T-cell (primary cell): ENCODE measurements at places on chromosomes 2 and 18. TPM values are rescaled to one million over a fixed set of nuclear protein-coding genes. Genes with fewer than 3 reads are reported as not detected.

Gene VWC2L
- total RNA-seq = not detected

DNA sequence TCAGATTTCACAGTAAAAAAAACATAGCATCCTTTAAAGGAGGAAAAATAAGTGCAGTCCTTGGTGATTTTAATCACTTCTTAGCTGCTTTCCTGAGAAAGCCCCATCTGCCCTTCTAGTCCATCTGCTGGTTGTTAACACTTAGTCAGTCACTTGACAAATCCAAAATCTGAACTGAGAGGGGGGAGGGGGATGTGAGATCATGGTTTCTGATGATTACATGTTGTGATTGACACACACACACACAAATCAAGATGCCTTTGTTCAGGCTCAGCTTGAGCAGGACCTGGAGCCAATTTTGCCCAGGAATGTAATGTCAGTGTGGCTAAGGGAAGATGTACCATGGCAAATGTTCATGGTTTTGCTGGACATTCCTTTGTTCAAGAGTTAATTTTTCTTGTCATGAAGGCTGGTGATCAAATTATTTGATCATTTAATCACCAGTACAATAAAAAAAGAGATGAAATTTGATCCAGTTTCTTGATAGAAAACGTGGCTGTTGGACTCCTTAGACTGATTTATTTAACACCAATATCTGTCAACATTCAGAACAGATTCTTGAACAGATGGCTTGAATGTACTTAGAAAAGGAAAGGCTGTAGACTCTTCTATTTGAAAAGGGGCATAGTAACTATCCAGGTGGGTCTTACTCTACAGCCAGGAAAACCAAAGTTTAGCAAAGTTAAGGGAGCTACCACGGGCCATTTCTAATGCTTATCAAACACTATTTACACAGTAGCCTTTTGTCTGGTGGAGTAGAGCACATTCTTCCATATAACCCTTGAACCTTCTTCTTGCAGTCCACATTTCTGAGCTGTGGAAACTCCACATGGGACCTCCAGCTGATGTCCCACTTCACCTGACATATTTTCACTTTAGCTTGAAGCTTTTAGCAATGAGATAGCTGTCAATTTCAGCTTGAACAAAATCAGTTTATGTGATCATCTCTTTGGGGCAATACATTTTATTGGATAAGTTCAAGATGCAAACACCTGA lies 408.7 kb downstream of the PIK3C3 start:
- H3K36me3 ChIP-seq = no peaks in the 10 kb centered on the region
- no peak overlapping the region for H3K4me3 ChIP-seq
- no peaks in the 10 kb centered on the region for H3K27me3 ChIP-seq
- no peak overlapping the region for H3K27ac ChIP-seq
- DNase-seq = no peak
- no peaks in the 10 kb centered on the region for H3K4me1 ChIP-seq

Gene TNFAIP6
- not detected for total RNA-seq

- H3K36me3 ChIP-seq = no peaks in the 10 kb centered on the region
- H3K27ac ChIP-seq = no peak overlapping the region
- H3K27me3 ChIP-seq = no peaks in the 10 kb centered on the region
- H3K4me3 ChIP-seq = no peak overlapping the region
- DNase-seq = no peak
These were observed 1182.4 kb upstream of the ZEB2 start for GRCh38 chr2:145702305-145702704.

- no peaks in the 10 kb centered on the region for H3K36me3 ChIP-seq
- H3K27me3 ChIP-seq = peaks cover 22% of the 10 kb centered on the region
- no peaks in the 10 kb centered on the region for H3K4me1 ChIP-seq
- no peak overlapping the region for H3K27ac ChIP-seq
- no peak overlapping the region for H3K4me3 ChIP-seq
- no peak for DNase-seq
These were observed 63.1 kb downstream of the MARCO start for GRCh38 chr2:119005051-119005450.

- no peak overlapping the region for H3K4me3 ChIP-seq
- H3K27me3 ChIP-seq = no peaks in the 10 kb centered on the region
- H3K27ac ChIP-seq = no peak overlapping the region
- no peaks in the 10 kb centered on the region for H3K36me3 ChIP-seq
- DNase-seq = no peak
These were observed 7.2 kb upstream of the RTN4 start for GRCh38 chr2:55057474-55057873.

Gene DHRS9
- total RNA-seq = not detected

Gene LYPD1
- not detected for total RNA-seq

DNA sequence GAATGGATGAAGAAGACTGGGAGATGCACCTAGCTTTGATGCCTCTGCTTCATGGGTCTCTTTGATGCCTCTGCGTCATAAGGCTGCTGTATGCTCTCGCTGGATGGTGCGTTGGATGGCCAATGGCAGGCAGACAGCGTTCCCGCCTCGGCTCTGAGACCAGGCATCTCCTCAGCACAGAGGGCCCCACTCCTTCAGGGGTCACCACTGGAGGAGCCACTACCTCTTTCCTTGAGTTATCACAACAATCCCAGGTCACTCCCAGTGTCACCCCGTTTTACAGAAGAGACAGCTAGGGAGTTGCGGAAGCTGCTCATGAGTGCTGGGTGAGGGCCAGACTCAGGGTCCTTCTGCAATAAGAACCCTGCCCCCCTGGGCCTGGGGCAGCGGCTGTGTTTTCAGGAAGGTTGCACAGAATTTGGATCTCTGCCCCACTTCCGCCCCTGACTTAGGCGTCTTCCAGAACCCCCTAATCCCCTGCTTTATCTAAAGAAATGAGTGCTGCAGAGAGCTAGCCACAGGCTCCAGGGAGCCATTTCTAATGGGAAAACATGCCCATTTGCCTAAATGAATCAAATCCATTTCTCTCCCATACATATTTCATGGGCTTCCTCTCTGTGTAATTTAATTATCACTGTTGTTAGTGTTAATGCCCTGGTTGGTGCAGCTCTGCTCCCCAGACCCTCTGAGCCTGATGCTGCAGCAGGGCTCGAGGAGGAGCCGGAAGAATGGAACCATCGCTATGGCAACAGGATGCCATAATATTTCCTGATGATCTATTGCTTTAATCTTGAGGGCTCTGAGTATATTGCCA lies 131.8 kb upstream of the HS6ST1 start:
- no peaks in the 10 kb centered on the region for H3K4me1 ChIP-seq
- H3K27me3 ChIP-seq = peaks cover 27% of the 10 kb centered on the region
- no peak overlapping the region for H3K27ac ChIP-seq
- DNase-seq = no peak
- no peaks in the 10 kb centered on the region for H3K36me3 ChIP-seq

- no peaks in the 10 kb centered on the region for H3K36me3 ChIP-seq
- no peaks in the 10 kb centered on the region for H3K4me1 ChIP-seq
These were observed 95.6 kb downstream of the LAMA3 start for GRCh38 chr18:23784832-23785245.

DNA sequence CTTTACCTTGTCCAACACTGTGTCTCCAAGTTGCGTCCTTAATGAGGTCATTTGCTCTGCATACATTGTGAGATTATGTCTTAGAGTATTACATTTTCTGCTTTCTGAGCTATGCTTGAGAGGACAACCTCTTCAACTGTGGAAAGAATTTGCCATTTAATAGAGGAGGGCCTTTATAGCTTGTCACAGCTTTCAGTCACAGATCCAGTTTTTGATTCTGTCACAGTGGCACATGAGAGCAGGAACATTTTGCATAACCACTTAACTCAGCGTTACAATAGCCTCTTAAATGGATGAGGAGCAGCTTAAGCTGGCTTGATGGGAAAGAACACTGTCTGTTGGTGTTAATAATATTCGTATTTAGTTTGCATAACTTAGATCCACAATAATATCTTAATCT lies 63.0 kb downstream of the RHBDD1 start:
- no peaks in the 10 kb centered on the region for H3K4me1 ChIP-seq
- DNase-seq = no peak
- H3K36me3 ChIP-seq = peaks cover 14% of the 10 kb centered on the region
- H3K4me3 ChIP-seq = no peak overlapping the region

DNA sequence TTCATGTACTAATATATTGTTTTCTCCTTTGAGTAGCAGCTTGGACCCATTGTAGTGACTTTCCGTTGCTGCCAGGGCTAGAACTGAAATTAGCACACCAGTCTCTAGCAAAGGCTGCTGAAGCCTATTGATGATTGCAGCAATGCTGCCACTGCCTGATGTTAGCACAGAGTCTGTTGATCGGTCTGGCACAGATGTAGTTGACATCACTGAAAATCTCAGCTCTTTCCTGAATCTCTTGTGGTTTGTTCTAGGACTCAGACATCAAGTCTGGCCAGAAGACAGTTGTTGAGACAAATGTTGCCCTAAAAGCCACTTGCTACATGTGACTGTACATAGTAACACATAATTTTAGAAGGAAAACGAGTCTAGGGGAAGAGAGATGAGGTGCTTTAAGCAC lies 47.2 kb downstream of the VAPA start:
- DNase-seq = no peak
- H3K4me3 ChIP-seq = no peak overlapping the region
- peaks cover 1% of the 10 kb centered on the region for H3K4me1 ChIP-seq
- no peak overlapping the region for H3K27ac ChIP-seq
- no peaks in the 10 kb centered on the region for H3K36me3 ChIP-seq

GRCh38 chr2:64259312-64259711 lies 115.1 kb upstream of the PELI1 start:
- H3K27ac ChIP-seq = no peak overlapping the region
- no peak for DNase-seq
- H3K27me3 ChIP-seq = no peaks in the 10 kb centered on the region

DNA sequence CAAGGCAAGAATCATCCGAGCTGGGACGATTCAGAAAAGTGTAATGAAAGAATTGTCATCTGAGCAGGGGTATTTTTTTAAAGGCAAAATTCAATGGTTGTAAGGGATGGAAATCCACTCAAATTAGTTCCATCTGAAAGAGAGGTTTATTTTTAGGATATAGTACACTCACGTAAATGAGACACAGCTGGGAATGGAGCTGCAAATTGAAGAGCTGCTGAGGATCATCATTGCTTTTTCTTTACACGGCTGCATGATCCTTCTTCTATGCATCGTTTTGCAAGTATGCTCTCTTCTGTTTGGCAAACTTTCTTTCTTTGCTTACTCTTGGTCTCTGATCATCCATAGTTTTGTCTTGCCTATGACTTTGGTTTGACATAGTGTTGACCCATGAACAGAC lies 27.4 kb upstream of the CUL3 start:
- no peak overlapping the region for H3K4me3 ChIP-seq
- no peaks in the 10 kb centered on the region for H3K36me3 ChIP-seq

GRCh38 chr18:55244546-55244945 lies 285.3 kb upstream of the CCDC68 start:
- H3K4me1 ChIP-seq = no peaks in the 10 kb centered on the region
- no peaks in the 10 kb centered on the region for H3K27me3 ChIP-seq
- H3K36me3 ChIP-seq = no peaks in the 10 kb centered on the region
- no peak overlapping the region for H3K4me3 ChIP-seq

Gene CTLA4
- 36.2 TPM for total RNA-seq
